ENCODE measurements at places on chromosomes 4 and X.

GRCh38 chr4:78205591-78205990, 148.5 kb downstream of the FRAS1 start:
- DNase-seq: no peak

GRCh38 chr4:95362906-95363558, 185.7 kb downstream of the UNC5C start:
- DNase-seq: peak; percentile 2

DNA sequence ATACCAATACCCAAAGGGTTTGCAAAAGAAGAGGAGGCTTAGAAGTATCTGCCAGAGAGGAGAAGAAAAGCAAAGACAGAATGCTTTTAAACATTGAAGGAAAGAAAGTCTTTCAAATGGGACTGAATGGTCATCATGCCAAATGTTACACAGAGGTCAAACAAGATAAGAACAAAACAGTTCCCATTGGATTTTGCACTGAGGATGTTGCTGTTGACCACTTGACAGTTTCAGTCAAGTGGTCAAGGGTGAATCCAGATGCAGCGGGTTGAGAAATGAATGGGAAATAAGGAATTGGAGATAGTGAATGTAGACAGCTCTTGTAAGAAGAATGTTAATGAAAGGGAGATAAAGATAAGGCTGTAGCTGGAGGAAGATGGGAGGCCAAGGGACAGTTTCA, 64.8 kb upstream of the FGG start:
- DNase-seq: no peak

DNA sequence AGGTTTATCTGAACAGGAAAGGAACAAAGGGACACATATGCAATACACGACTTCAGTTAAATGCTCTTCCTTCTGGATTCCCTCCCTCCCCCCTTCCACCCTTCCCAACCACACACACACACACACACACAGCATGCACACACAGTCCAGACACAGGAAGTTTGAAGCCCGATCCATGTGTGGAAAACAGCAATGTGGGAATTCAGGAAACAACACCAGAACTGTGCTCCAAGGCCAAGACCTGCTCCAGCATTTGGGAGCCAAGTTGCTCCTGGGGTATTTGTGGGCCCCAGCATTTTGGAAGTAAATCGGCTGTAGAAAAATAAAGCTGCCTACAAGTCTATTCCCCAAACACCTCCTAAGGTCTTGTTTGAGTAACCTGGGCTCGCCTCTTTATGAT, 5.6 kb upstream of the AMOT start:
- no peak for DNase-seq

- DNase-seq: no peak
These were observed 93.2 kb downstream of the WFS1 start for GRCh38 chr4:6362896-6363295.

DNA sequence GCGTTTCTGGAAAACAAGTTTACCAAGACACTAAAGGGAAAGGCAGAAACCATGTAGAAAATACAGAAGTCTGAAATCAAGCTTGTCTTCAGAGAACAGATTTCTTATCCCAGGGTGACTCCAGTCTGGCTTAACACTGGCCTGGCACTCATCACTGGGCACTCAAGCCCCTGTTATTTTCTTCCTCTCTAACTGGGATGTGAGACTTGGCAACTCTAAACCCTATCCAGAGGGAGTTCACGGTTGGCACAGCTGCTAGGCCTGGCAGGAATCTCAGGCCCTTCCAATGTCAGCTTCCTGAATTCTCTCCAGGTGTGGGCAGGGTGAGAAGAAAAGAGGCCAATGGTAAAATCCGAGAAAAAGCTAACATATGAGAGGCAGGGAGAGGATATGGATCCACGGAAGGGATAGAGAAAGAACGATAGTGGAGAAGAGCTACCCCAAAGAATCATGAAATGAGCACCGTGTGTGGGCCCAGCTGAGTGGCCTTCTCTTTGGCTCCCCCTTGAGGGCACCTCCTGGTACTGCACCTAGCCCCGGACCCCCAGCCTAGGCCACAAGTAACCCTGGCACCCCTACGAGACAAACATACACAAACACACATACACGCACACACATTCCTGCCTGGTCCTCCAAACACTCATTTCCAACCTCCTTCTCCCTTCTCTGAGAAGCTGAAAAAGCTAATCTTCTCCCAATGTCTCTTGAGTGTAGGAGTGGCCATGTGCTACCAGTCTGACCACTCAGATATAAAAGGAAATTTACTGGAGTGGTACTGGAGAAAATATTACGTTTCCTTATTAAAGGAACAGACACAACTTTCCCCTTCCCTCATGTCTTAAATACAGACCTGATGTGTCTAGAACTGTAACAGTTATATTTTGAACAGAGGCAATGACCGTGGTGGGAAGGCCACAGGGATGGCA, 16.6 kb upstream of the PTCHD1 start:
- peak; percentile 8 for DNase-seq

GRCh38 chrX:46792810-46793188, 33.9 kb upstream of the SLC9A7 start:
- no peak for DNase-seq

DNA sequence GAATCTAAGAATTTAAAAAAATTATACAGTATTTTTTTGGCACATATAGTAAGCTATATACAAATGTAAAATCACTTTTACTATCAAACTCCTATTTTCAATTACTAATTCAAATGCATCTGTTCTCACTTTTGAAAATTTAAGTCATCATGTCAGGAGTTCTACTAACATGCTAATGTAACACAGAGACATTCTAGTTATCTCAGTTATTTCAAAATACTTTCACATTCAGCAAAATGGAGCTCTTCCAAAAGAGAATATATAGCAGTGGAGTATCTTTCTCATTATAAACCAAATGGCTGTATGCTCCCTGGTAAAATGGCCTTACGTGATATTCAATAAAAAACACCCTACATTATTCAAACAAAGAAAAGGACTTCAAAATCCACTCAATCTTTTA, 42.3 kb downstream of the RFC1 start:
- no peak for DNase-seq

- DNase-seq: no peak
These were observed 17.7 kb downstream of the APELA start for GRCh38 chr4:164894702-164895101.

GRCh38 chr4:41930139-41930831, 4.9 kb upstream of the TMEM33 start:
- DNase-seq: no peak

- no peak for DNase-seq
These were observed 6.0 kb upstream of the SHISA3 start for GRCh38 chr4:42391355-42391664.

- no peak for DNase-seq
These were observed 18.2 kb downstream of the NHSL2 start for GRCh38 chrX:71928856-71929255.

DNA sequence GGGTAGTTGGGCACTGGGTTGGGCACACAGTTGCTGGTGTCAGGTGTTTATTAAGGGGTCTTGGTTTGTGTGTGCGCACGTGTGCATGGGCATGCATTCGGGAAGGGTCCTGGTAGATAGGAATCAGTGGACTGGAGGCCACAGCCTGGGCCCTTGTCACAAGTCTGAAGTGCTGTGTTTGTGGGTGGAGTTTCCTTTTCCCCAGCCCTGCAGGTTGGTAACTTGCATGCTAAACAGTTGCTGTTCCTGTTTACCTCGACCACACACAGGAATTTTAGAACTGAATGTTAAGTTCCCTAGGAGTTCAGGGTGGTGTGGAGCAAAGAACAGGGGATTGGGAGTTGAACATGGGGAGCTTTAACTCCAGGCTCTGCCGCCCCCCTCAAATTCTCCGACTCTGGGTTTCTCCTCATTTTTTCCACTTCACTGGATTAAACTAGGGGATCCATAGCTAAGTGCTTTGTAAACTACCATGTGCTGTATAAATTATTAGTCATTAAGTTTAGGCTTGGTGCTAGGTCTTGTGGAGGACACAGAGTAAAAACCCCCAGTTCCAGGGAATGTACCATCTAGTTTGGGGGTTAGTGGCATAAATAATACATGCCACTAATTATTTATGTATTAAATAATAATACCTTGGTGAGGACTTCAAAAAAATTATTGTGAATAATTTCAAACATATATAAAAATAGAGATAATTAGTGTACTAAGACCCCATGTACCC, 49.0 kb downstream of the STARD8 start:
- no peak for DNase-seq

- no peak for DNase-seq
These were observed 59.0 kb downstream of the ZNF827 start for GRCh38 chr4:145879598-145879997.

DNA sequence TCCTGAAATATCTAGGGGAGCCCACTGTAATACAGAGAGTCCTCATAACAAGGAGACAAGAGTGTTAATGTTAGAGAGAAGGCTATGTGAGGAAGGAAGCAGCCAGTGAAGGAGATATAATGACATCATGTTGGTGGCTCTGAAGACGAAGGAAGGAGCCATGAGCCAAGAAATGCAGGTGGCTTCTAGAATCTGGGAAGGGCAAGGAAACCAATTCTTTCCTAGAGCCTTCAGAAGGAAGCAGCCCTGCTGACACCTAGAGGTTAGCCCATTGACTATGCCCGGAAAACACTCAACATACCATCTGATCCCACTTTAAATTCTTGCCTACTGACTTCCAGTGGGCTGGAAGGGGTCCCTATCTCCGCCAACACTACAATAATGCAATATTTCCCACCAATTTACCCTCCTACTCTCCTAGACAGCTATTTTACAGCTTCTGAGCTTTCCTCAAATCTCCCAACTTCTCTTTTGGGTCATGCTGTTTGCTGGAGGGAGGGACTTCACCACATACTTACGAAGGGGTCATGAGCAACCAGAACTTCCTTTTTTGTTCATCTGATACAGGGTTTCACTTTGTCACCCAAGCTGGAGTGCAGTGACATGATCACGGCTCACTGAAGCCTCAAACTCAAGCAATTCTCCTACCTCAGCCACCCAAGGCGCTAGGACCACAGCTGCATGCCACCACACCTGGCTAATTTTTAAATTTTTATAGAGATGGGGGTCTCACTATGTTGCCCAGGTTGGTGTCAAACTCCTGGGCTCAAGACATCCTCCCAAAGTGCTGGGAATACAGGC, 25.2 kb upstream of the G3BP2 start:
- DNase-seq: no peak

DNA sequence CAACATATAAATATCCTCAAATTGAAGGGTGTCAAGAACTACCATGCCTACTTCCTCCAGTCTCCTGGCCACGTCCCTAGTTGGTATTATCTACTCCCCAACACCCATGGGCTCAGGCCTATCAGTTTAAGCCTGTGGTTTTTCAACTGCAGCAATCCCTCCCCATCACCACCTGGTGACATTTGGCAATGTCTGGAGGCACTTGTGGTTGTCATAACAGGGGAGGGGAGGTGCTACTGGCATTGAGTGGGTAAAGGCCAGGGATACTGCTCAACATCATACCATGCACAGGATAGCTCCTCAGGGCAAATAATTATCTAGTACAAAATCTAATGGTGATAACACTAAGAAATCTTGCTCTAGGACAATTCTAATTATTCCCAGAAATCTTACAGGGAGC, 95.3 kb downstream of the COMMD8 start:
- no peak for DNase-seq

DNA sequence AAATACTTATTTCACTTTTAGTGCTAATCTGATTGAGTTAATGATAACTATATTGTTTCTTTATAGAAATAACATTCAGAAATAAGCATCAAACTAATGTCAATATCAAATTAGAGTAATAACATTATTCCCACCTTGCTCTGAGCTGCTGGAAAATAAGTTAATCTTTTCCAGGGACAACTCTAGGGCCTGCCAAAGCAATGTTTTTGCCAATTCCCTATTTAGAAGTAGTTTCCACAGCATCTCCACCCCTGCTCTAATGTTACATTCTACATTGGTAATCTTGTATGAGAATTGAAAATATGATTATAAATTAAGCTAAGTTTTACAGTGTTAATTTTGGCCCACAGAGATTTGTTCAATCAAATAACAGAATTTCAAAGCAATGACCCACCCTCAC, 68.3 kb downstream of the REELD1 start:
- DNase-seq: no peak

- no peak for DNase-seq
These were observed 240.5 kb downstream of the MAML3 start for GRCh38 chr4:139913398-139913990.

GRCh38 chr4:109708990-109709389, 5.7 kb upstream of the CASP6 start:
- DNase-seq: no peak

GRCh38 chrX:7263961-7264360, 116.0 kb upstream of the PUDP start:
- DNase-seq: no peak

Data from SK-N-MC (cell line).